ENCODE measurements at places on chromosomes 11 and 22. TPM values are rescaled to one million over a fixed set of nuclear protein-coding genes. Genes with fewer than 3 reads are reported as not detected.

- peak; percentile 67 for DNase-seq
Measured at GRCh38 chr11:29184939-29185890, 831.6 kb downstream of the KCNA4 start.

DNA sequence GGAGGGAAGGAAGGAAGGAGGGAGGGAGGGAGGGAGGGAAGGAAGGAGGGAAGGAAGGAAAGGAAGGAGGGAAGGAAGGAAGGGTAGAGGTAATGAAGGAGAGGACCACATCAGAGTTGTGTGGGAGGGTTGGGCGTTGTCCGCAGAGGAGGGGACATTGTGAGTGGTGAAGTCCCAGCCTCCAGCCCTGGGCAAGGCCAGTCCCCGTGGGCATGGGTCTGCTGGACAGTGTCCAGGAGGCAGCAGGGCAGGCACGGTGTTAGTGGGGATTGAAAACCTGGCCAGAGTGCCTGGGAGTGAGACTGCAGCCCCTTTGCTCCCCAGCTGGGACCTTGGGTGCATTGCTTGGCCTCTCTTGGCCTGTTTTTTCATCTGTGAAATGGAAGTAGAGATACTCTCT is 1462.3 kb downstream of the BRD1 start:
- DNase-seq = no peak

- no peak for DNase-seq
Measured at GRCh38 chr22:35821654-35822053, 104.0 kb downstream of the APOL5 start.

OR52E2 gene
- total RNA-seq = not detected
